ENCODE measurements at places on chromosomes 16 and 17.

GRCh38 chr17:18006495-18007239, 32.3 kb downstream of the ATPAF2 start:
- no peak for DNase-seq

DNA sequence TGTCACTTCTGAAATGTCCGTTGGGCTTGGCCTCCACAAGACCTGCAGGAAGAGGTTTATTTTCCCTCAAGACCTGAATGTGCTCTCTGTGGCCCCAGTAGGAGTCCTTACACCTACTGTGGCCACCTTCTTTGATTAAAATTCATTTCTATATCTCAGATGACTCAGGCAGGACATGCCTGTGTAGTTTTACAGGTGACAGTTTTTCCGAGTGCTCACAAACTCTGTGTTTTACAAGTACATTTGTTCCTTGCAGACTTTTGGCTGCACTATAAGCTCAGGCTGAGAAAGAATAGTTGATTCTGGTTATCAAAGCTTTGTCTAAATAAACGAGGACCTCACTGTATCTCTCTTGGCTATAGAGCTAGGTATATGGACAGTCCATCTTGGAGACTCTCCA, 257.1 kb downstream of the MAP2K4 start:
- DNase-seq = no peak

- DNase-seq = no peak
Measured at GRCh38 chr17:47252766-47253512, 688 bp upstream of the ITGB3 start.

GRCh38 chr16:85384833-85385462, 228.2 kb upstream of the GSE1 start:
- no peak for DNase-seq

DNA sequence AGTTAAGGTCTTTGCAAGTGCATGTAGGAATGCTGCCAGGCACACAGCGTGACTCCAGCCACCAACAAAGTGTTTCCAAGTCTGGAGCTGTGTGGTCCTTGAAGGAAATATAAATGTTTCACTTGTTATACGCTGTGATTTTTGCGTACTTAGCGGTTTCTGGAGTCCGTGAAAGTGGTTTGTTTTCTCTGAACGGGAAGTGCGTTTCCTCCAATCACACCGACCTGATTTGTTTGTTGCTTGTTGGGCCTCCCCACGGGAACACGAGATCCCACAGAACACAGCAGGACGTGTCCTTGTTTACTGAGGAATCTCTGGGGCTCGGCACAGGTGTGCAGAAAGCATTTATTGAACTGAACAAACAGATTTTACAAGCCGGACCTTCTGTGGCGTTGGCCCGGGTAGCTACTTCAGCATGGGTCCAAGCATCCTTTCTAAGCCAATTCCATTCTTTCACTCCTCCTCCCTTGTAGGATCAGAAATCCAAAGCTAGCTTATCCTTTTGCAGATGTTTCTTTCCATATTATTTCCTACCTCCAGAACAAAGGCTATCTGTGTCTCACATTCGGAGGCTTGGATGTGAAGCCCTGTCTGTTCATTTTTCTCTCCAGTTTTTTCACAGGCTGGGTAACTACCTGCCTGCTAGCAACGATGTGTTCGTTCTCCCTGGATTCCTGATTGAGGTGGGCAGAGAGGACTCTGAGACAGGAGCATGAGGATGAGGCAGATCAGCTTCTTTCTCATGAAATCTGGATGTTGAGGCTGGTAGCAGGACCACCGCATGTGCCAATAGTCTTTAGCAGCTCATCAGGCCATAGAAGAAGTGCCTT, 44.6 kb downstream of the ABAT start:
- DNase-seq = no peak

DNA sequence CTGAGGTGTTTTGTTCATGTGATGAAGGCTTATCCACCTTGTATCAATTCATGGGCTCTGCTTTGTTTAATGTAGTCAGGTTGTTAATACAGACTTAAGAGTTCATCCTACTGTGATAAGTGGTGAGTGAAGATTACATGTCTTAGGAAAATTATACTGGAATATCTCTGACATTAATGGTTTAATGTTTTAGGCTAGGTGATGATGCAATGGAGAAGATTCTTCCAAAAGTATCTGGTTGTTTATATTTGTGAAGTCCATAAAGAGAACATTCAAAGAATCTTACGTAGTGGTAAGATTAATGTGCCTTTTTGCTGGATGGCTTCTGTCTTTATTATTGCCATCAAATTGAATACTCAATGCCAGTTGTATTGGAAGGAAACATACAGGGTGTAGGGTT, 236.4 kb downstream of the BCAS3 start:
- DNase-seq = no peak

DNA sequence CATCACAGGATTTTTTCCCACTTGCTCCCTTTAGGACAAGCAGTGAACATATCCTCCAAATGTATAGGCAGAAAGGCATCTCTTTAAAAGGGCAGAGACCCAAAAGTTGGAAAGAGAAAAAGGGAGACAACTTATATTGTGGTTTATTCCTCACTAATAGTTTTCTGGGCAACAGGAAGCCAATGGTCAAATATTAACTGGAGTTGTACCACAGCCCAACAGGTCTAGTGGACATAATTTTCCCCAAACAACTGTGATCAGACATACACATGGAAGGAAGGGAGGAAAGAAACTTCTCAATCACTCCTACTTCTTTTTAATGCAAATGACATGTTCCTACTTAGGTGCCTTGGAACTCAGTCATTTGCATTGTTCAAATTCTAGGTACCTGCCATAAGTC, 78.4 kb downstream of the SOX9 start:
- no peak for DNase-seq

- no peak for DNase-seq
Measured at GRCh38 chr16:82059983-82060421, 24.9 kb downstream of the HSD17B2 start.

GRCh38 chr17:52084176-52084575, 74.3 kb downstream of the CA10 start:
- DNase-seq = no peak

DNA sequence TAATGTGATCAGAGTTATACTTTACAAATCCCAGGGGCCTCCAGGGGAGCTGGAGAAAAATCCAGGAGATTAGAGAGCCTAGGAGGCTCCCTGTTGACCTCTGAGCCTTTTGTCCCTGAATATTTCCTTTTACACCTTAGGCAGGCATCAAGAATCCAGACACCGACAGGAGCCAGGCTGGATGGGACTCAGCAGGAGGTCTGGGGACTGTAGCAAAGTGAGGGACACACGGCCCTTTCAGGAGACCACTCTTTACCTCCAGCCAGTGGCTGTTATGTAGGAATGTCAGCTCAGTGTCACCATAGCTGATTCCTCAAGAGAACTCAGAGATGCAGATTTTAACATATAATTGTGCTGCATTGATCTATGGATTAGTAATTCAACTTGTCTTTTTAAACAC, 198.4 kb downstream of the SHISA9 start:
- no peak for DNase-seq

- DNase-seq = no peak
Measured at GRCh38 chr16:3618769-3619141, 7.3 kb upstream of the SLX4 start.

GRCh38 chr17:63516910-63517824, 6.0 kb upstream of the KCNH6 start:
- DNase-seq = no peak

DNA sequence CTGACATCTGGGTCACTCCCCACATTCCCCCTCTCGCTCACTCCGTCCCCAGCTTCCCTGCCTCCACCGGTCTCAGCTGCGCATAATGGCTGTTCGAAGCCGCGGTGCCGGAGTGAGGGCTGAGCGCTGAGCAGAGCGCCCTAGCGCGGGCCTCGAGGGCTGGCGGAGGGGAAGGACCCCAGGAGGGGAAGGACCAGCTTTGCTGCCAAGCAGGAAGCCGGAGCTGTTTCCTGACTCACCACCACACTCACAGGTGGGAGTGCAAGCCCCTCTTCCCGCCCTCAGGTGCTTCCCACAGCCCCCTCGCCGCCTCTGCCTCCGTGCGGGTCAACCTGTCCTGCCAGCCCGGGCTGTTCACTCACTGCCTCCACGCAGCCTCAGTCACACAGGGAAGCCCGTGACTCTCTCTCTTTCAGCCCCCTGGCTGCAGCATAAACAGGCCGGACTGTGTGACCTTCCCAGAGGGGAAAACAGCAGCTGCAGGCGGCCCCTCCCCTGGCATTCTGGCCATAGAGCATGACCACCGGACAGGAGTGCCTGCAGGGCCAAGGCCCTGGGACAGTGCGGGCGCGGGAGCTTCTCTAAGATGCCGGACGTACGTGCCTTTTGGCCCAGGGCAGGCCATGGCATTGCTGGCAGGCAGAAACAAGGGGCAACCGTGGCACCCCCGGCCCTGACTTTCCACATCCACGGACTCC, 23.7 kb downstream of the SLC43A2 start:
- DNase-seq = no peak

DNA sequence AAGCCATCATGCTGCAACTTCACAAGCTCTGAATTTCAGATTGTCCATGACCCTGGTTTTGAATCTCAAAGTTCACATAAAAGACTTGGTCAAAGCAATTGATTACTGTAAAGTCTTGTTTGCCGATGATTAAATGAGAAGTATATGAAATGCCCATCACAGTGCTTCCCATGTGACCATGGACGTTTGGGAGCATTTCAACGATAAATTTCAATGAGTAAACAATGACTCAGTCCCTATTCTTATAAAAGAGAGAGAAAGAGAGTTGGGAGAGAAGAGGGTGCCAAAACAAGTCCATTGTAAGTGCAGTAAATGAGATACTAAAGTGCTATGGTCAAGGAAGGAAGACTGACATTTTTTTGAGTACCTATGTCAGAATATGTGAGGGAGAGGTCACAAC, 276.9 kb downstream of the SOX9 start:
- no peak for DNase-seq

GRCh38 chr17:50847566-50847965, 12.2 kb downstream of the WFIKKN2 start:
- DNase-seq = no peak

DNA sequence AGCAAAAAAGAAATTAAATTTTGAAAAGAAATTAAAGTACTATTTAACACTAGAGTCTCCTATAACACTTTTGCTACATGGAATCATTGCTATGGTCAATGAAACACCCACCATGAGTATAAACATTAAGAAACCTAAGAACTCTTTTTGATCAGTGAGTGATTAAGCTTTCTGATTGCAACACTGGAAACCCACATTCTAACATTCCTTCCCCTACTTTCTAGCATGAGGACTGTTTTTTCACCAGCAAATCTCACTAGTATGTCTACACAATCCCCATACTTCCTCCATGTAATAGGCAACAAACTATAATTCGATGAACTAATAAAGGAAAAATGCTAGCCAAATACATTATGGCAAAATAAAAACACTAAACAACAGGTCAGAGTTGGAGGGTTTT, 54.7 kb downstream of the SKAP1 start:
- no peak for DNase-seq

DNA sequence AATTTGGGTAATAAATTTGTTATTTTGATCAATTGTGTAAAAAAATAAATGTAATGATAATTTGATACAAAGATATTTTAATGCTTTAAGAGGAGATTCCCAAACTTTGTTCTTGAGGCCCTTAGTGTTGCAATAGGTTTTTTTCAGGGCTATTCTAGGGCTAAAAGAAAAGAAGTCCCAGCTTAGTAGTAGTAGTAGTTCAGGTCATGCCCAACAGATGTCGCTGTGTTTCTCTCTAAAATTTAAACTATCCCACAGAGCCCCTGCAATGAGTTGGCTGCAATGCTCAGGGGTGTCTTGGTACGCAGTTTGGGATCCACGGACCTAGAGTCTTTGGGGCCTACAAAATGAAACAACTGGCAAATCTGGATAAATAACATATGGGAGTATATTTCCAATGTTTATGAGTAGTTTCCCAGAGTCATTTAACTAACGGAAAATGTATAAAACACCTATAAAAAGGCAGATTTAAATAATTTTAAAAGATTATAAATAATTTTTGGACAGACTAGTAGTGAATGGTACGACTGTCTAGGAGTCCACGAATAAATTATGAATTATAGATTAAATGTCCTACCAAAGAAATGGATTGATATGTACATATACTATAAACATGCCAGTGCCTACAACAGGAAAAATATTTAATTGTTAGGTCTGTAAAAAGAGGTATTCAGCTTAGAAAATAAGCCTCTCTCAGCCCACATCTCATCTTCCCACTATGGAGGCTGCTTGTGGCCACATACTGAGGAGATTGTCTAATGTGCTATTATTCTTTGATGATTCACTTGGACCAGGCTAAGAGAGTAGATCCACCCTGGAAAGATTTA, 228.5 kb upstream of the PMFBP1 start:
- DNase-seq = no peak

- no peak for DNase-seq
Measured at GRCh38 chr17:77144227-77144626, 3.5 kb downstream of the SEC14L1 start.

DNA sequence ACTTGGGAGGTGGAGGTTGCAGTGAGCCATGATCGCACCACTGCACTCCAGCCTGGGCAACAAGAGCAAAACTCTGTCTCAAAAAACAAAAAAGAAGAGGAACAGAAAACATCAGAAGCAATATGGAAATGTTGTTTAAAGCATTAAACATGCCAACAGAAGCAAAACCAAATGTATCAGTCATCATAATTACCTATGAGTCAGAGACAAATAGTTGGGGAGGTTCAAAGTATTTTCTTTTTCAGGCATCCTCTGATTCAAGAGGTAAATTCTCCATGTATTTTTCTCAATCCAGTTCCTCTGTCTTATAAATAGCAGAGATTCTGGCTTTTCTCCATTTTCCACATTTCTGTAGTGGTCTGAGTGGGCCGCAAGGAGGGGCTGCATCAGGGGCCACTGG, 2.1 kb upstream of the TM4SF5 start:
- DNase-seq = no peak

- no peak for DNase-seq
Measured at GRCh38 chr16:66844342-66845079, at the start of gene CA7. Gene CA7, plus strand, starts transcription at chr16:66844414. Its CDS starts 74 bp downstream, at chr16:66844488.

DNA sequence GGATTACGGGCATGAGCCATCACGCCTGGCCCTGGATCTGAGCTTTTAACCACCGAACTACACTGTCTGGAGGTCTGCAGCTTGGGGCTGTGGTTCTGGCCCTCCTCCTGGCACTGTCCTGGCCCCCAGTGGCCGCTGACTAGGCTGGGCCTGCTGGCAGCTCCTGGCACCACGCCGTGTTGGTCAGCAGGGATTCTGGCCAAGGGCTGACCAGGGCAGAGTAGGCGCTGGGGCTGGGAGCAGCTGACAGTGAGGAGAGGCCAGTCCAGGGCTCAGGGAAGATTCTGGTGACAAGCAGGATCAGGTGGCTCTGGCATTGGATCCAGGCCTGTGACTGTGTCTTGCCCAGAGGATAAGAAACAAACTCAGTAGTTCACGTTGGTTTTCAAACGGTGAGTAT, 14.6 kb downstream of the EEF2K start:
- peak; percentile 40 for DNase-seq
